Esophagus squamous epithelium (tissue), 5 donors: ENCODE measurements at places on chromosomes 2 and 18.

GRCh38 chr2:180625006-180625844, 355.2 kb upstream of the UBE2E3 start:
- DNase-seq: no peak

- DNase-seq: no peak
Measured at GRCh38 chr2:177343773-177344172, 48.8 kb upstream of the AGPS start.

DNA sequence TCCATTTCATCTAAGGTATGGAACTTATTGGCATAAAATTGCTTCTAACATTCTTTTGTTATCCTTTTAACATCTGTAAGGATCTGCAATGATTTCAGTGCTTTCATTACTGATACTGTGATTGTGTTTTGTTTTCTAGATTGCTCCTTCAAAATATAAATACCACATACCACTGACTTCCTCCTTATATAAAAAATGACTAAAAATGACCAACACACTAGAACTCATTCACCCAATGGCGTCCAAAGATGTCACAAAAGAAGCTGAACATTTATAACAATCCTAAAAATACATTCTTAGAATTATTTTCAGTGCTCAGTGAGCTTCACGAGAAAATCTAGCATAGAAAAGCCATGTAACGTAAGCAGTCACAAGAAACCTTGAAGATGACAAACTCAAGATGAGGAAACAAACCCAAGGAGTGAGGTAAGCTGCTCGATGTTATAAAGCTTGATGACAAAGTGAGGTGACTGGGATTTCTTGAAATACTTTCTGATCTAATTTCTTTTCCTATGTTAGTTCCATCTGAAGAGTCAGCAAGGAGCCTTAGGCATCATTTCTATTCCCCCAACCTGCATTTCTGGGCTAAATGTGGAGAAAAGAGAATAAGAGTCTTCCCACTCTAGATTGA, 42.6 kb downstream of the PNO1 start:
- no peak for DNase-seq

DNA sequence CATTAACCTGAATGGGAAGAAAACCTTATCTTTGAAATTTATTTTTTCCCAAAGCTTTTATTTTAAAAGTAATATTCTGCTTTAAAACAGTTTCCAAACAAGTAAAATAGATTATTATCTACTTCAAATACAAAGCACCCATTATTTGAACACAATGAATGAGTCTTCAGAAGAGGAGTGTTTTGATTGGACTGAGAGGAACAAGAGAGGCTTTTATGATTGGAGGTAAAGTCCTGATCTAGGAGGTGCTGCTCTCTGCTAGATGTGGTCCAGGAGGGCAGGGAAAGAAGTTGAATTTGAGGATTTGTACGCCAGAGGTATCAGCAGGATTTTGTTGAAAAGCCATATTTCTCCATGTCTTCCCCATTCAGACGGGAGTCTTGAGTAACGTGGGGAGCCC, 900.7 kb downstream of the SOCS6 start:
- DNase-seq: no peak

DNA sequence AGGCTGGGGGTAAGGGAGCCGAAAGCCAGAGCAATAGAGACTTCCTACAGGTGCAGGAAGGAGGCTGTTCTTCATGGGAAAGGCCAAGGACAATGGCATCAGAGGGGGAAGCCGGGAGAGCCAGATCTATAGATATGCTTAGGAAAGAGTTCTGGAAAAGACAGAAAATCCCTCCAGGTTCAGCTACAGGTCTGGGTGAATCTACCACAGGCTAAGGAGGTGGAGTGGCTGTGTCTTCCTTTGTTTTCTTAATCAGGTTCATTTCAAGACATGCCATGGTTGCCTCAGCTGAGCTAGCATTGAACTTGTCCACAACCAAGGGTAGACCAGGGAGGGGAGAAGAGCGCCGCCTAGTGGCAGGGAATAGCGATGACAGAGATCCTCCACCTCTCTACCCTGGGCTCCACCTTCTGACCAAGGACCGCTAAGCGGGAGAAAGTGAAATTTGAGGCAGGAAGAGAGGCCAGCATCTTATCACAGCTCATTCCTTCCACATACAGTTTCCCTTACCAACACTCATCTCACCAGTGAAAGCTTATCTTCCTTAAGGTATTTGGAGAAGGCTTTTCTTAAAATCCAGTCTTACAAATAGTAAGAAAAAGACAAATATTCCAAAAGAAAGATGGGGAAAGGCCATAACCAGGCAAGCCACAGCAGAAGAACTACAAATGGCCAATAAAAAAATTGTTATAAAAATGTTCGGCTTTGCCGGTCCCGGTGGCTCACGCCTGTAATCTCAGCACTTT, 74.2 kb downstream of the VIT start:
- no peak for DNase-seq

- no peak for DNase-seq
Measured at GRCh38 chr2:96894151-96894531, 24.3 kb upstream of the SEMA4C start.

GRCh38 chr2:127397568-127398238, 9.9 kb upstream of the MAP3K2 start:
- no peak for DNase-seq

- no peak for DNase-seq
Measured at GRCh38 chr2:165631089-165631488, 161.6 kb downstream of the CSRNP3 start.

GRCh38 chr18:58537272-58538038, 91.4 kb downstream of the ALPK2 start:
- no peak for DNase-seq

DNA sequence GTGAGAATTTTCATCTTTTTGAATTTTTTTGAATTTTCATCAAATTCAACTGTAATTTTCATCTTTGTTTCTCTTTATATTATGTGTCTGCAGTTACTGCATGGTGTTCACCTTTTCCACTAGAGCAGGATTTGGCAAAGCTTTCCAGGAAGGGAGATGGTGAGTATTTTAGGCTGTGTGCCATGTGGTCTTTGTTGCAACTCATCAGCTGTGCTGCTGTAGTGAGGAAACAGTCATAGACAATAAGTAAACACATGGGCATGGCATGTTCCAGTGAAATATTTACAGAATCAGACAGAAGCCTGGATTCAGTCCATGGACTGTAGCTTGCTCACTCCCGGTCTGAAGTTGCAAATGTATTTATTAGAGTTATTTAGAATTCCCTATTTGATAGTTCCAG, 120.4 kb downstream of the DCDC2C start:
- DNase-seq: no peak
